CD4-positive, CD25-positive, alpha-beta regulatory T cell (primary cell): ENCODE measurements at places on chromosomes 2 and 18. TPM values are rescaled to one million over a fixed set of nuclear protein-coding genes. Genes with fewer than 3 reads are reported as not detected.

DNA sequence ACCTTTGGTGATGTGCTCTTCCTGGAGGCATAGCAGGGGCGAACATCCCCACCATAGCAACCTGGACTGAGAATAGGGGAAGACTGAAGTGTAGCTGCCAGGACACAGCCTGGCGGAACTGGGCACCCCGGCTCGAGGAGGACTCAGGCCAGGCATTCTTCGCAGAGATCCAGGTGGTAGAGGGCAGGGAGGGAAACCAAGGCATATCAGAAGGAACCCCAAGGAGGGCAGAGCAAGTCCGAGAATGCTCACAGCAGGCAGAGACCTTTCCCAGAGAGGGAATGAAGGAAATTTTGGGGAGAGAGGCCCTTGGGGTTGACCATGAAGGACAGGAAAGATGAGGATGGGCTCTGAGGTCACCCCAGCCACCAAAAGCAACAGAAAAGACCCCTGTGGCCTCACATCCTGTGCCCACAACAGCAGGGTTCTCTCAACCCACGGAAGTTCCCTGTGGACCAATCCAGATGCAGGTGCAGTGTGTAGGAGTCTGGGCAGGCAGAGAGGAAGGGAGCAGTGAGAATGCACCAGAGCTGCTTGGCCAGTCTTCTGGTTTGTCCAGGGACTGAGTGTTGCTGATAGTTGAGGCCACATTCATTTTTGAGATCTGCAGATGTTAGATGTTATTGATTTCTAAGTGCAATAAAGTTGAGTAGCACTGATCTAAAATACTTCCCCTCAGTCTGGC lies 136.9 kb downstream of the PXDN start:
- no peaks in the 10 kb centered on the region for H3K36me3 ChIP-seq
- DNase-seq, result no peak

DNA sequence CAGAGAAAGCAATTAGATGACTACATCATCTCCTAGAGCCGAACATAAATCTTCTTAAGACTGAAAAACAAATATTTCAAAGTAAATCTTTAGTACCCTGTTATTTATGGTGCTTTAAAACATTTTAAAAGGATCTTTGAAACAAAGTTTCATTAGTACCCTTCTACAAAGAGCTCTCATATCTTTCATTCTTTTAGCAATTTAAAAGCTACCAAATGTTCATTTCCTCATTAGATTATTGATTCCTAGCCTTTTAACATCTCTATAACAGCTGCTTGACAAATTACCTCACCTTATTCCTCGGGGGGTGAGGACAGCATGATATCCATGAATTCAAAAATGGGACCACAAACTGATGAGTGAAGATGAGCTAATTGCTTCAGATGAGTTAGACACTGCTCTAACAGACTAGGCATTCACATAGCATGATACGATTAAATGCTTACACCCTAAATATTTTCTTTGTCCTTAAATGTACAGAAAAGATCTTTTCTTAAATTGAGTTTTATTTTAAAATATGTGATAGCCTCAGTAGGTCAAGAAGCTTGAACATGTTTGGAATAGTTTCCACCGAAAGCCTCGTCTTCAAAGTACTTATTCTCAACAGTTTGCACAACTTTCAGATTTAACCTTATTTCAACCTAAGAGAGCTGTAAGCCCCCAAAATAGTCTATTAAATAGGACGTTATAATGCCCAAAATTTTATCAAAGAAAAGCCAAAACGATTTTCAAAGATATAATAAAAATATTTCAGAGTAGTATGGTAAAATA lies 2.1 kb downstream of the ATAD2B start:
- H3K27ac ChIP-seq, result peak overlapping the region; percentile 99
- peak overlapping the region; percentile 87 for H3K4me3 ChIP-seq
- H3K27me3 ChIP-seq, result no peaks in the 10 kb centered on the region
- DNase-seq, result no peak
- H3K36me3 ChIP-seq, result no peaks in the 10 kb centered on the region
- peaks cover 30% of the 10 kb centered on the region for H3K4me1 ChIP-seq

DNA sequence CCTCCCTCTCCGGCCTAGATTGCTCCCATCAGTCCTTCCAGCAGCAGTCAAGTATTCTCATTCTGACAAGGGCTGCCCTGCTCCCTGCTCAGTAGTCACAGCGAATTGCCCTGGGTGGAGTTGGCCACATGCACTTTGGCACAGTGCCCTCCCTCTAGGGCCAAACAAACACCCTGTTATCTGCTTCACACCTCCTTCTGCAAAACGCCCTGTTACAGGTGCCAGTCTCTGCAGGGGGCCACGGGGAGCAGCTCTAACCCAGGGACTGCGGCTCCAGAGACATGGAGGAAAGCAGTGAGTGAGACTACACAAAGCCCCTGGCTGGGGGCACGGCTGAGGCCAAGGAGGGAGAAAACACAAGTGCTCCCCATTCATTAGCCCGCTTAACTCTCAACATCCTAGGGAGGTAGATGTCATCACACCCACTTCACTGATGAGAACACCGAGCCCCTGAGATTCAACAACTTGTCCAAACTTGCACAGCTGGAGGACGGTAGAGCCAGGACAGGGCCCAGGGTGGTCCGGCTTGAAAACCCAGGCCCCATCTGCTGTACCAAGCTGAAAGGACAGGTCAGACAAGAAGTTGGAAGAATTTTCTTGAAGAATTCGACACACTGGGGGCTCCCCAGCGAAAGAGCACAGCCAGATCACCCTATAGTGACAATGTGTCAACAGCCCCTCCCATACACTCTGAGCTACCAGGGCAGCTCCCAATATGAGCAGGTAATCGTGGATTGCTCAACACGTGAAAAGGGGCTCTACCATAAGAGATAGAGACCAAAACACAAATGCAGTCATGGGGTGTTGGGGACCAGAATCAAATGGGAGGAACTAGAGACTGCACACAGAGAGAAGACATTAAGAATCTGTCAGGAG lies 8.7 kb upstream of the TFCP2L1 start:
- DNase-seq, result no peak
- no peaks in the 10 kb centered on the region for H3K36me3 ChIP-seq
- no peaks in the 10 kb centered on the region for H3K4me1 ChIP-seq
- H3K27ac ChIP-seq, result no peak overlapping the region

- no peak overlapping the region for H3K27ac ChIP-seq
- no peaks in the 10 kb centered on the region for H3K27me3 ChIP-seq
- H3K4me1 ChIP-seq, result no peaks in the 10 kb centered on the region
- no peak for DNase-seq
- no peaks in the 10 kb centered on the region for H3K36me3 ChIP-seq
These were observed 92.6 kb downstream of the SPATS2L start for GRCh38 chr2:200399046-200399445.

GRCh38 chr18:46899274-46899948 lies 17.9 kb downstream of the PIAS2 start:
- H3K36me3 ChIP-seq, result no peaks in the 10 kb centered on the region
- H3K27ac ChIP-seq, result no peak overlapping the region

- no peak overlapping the region for H3K4me3 ChIP-seq
- no peaks in the 10 kb centered on the region for H3K27me3 ChIP-seq
- peaks cover 12% of the 10 kb centered on the region for H3K4me1 ChIP-seq
- H3K27ac ChIP-seq, result no peak overlapping the region
- no peak for DNase-seq
- H3K36me3 ChIP-seq, result peaks cover 47% of the 10 kb centered on the region
These were observed 66.7 kb downstream of the RTN4 start for GRCh38 chr2:54983345-54984220.

- no peak overlapping the region for H3K4me3 ChIP-seq
- H3K27me3 ChIP-seq, result no peaks in the 10 kb centered on the region
- no peak for DNase-seq
- H3K27ac ChIP-seq, result no peak overlapping the region
These were observed 11.5 kb upstream of the KYNU start for GRCh38 chr2:142865924-142866323.

DNA sequence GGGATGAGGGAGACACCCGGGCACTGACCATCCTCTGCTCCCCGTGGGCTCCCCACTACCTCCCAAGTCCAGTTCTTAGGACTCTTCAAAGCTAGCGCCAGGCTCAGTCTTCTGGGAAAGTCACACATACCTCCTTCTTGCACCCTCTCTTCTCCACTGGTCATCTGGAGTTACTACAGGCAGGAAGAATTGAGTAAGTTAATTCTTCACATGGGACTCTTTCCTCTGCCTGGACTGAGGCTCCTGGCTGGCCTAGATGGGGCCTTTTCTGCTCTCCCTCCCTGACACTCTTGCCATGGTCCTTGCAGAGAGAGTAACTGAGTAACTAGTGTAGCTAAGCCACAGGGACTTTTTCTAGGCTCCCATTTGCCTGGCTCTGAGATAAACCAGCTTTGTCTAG lies 96.5 kb upstream of the CELF4 start:
- H3K27me3 ChIP-seq, result no peaks in the 10 kb centered on the region
- H3K27ac ChIP-seq, result no peak overlapping the region
- no peak overlapping the region for H3K4me3 ChIP-seq

DNA sequence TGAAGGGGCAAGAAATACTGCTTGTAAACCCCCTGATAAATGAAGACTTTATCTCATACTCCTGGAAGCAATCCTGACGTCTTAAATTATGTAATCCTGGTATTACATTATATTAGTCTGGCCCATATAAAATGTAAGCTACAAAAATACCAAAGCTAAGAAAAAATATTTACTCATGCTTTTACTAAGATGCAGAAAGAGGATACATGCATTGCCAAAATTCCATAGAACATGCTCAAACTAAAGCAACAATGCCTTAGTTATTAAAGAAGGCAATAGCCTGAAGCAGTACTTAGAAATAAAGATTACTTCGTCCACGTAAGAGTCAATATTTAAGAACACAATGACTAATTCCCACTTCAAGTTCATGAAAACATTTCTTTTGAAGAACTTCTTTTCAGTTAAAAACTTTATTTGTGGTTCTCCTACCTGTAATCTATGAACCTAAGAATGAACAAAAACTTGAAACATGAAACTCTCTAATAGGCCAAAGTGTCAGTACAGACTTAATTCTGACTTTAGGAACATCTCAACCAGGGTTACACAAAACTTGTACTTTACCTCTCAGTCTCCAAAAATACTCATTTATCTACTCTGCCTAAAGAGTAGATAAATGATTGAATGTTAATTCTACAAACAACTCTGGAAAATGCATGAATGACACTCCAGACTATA lies 117.3 kb downstream of the THADA start:
- no peak for DNase-seq
- H3K27me3 ChIP-seq, result no peaks in the 10 kb centered on the region
- H3K27ac ChIP-seq, result no peak overlapping the region
- peaks cover 7% of the 10 kb centered on the region for H3K36me3 ChIP-seq
- no peak overlapping the region for H3K4me3 ChIP-seq
- no peaks in the 10 kb centered on the region for H3K4me1 ChIP-seq

DNA sequence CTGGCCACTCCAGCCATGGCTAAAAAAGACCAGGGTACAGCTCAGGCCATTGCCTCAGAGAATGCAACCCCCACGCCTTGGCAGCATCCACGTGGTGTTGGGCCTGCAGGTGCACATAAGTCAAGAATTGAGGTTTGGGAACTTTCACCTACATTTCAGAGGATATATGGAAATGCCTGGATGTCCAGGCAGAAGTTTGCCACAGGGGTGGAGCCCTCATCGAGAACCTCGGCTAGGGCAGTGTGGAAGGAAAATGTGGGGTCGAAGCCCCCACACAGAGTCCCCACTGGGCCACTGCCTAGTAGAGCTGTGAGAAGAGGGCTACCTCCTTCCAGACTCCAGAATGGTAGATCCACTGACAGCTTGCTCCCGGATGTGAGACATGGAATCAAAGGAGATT lies 477.3 kb downstream of the LPIN1 start:
- no peak overlapping the region for H3K4me3 ChIP-seq
- H3K36me3 ChIP-seq, result no peaks in the 10 kb centered on the region
- DNase-seq, result no peak
- H3K27me3 ChIP-seq, result no peaks in the 10 kb centered on the region
- H3K27ac ChIP-seq, result no peak overlapping the region

- no peak for DNase-seq
- H3K27ac ChIP-seq, result no peak overlapping the region
- peaks cover 4% of the 10 kb centered on the region for H3K27me3 ChIP-seq
- no peak overlapping the region for H3K4me3 ChIP-seq
- peaks cover 7% of the 10 kb centered on the region for H3K4me1 ChIP-seq
- no peaks in the 10 kb centered on the region for H3K36me3 ChIP-seq
These were observed 4.0 kb downstream of the SNORC start for GRCh38 chr2:232873909-232874641.

DNA sequence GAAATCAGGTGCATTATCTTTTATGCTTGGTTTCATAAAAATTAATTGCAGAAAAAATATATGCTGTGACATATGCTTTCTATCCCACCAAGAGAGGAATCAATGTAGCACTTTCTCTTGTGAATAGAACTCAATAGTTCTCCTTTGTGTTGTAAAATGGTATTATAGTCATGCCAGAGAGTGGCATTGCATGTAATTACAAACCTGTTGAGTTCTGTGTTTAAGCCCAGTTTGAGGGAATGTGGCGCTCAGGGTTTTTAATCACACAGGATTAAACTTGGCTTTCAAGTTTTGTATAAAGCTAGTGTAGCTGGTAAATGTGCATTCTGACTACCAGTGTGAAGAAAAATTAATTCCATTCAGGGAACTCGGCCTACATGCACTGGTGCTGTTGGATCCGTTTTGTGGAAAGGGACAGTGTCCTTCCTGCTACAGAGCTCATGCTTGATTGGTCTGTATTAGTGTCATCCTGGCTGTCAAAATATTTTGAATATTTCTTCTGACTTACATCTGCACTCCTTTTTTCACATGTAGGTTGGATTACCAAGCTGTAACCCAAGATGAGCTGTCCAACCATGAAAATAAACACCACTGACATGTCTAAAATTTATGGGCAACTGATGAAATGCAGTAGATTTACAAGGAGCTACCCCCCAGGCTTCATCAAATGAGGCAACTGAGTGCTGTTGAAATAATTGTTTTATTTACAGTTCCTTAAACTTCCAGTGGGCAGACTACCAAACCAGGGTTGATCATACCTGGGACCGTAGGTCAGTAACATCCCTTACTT lies 80.3 kb downstream of the SLC4A3 start:
- no peaks in the 10 kb centered on the region for H3K27me3 ChIP-seq
- no peaks in the 10 kb centered on the region for H3K4me1 ChIP-seq
- no peak overlapping the region for H3K27ac ChIP-seq
- no peaks in the 10 kb centered on the region for H3K36me3 ChIP-seq

DNA sequence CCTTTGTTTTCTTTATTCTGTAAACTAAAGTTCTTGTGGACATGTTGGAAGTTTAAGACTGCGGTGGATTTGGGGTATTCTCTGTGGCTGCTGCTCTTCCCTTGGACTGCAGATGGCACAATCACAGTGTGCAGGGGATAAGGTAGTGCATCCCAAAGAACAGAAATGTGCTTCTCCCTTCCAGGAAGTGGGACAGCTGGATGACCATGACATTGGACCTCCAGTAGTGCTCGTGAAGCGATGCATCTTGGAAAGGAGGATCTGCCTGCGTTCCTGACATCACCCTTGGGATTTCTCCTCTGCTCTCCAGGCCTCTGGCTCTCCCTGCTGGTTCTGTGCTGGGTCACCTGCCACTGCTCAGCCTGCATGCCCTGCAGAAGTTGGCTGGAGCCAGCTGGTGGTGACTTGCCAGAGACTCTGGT lies 109.9 kb downstream of the SLC4A3 start:
- H3K27me3 ChIP-seq, result no peaks in the 10 kb centered on the region
- H3K27ac ChIP-seq, result no peak overlapping the region
- H3K4me1 ChIP-seq, result no peaks in the 10 kb centered on the region
- no peak overlapping the region for H3K4me3 ChIP-seq

GRCh38 chr2:200619279-200619678 lies 33.5 kb downstream of the AOX1 start:
- no peak overlapping the region for H3K27ac ChIP-seq
- H3K27me3 ChIP-seq, result peaks cover 6% of the 10 kb centered on the region
- no peak overlapping the region for H3K4me3 ChIP-seq
- no peaks in the 10 kb centered on the region for H3K4me1 ChIP-seq
- no peaks in the 10 kb centered on the region for H3K36me3 ChIP-seq

CAPN14 gene
- total RNA-seq, result 0.20 TPM

PFN4 gene
- not detected for total RNA-seq

L3MBTL4 gene
- 2.1 TPM for total RNA-seq

SALL3 gene
- not detected for total RNA-seq

PREPL gene
- 24.2 TPM for total RNA-seq

KCNJ3 gene
- not detected for total RNA-seq

ALKAL2 gene
- not detected for total RNA-seq

EMX1 gene
- not detected for total RNA-seq

G6PC2 gene
- total RNA-seq, result not detected

IL36G gene
- total RNA-seq, result not detected
